ENCODE measurements at places on chromosomes 5 and 9.
A peak's percentile ranks its signal among the peaks of the same experiment; 100 is the strongest.

DNA sequence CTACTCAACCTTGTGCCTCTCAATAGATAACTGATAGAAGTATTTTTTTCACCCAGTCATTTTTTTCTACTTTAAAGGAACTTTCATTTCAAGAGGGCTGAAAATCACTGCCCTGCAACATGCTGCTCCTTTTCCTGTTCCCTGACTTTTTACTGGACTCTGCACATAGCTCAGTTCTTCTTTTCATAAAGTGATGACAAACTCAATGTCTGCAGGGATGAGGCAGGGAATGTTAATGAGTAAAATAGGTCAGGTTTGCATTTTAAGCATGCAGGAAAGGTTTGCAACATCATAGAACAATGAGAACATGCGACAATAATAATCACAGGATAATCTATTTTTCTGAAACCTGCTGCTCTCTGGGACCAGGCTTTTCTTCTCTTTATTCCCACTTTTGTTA, 172.2 kb upstream of the SGCD start:
- no peak for DNase-seq

- no peak for DNase-seq
These were observed 26.6 kb downstream of the WNT8A start for GRCh38 chr5:138110266-138110963.

DNA sequence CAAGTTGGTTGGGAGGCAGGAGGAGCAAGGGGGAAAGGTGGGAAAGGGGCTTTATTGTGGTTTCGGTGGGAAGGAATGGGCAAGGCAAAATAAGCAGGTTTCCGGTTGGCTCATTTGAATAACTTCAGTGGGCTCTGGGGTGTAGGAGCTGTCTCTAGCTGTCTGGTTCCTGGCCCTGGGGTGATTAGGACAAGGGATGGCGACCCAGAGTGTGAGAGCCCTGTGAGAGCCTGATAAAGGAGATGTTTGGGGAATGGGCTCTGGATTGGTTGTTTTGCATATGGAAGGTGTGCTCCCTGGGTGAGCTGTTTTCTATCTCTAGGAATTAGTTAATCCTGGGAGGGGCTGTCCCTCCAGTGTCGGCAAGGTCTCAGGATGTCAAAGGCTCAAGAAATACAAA, 15.4 kb downstream of the ANKRD34B start:
- no peak for DNase-seq

DNA sequence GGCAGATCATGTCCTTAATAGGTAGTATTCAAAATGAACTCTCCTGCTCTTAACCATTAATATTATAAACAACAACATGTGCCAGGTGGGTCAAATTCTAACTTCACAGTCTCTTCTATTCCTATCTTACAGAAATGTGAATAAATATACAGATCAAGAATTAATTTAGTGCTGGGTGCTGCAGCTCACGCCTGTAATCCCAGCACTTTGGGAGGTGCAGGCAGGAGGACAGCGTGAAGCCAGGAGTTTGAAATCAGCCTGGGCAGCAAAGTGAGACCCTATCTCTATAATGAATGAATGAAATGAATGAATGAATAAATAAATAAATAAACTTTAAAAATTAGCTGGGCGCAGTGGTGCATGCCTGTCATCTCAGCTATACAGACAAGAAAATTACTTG, 34.1 kb downstream of the PTCH1 start:
- DNase-seq: no peak

DNA sequence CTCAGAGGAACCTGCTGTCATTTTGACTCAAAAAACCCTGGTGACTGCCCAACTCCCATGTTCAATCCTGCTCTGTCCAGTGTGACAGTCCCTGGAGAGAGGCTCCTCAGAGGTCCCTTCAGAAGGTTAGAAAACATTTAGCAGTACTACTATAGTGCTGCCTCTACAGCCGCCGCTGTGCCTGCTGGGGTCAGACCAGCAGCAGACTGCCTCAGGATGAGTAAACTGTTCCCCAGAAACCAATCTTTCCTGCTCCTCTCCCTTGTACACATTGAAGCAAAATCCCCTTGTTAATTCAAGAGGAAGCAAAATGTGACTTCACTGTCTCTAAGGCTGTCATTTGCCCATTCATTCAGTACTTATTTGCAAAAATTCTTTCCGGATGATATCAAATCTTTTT, 94.8 kb upstream of the SMARCA2 start:
- no peak for DNase-seq

DNA sequence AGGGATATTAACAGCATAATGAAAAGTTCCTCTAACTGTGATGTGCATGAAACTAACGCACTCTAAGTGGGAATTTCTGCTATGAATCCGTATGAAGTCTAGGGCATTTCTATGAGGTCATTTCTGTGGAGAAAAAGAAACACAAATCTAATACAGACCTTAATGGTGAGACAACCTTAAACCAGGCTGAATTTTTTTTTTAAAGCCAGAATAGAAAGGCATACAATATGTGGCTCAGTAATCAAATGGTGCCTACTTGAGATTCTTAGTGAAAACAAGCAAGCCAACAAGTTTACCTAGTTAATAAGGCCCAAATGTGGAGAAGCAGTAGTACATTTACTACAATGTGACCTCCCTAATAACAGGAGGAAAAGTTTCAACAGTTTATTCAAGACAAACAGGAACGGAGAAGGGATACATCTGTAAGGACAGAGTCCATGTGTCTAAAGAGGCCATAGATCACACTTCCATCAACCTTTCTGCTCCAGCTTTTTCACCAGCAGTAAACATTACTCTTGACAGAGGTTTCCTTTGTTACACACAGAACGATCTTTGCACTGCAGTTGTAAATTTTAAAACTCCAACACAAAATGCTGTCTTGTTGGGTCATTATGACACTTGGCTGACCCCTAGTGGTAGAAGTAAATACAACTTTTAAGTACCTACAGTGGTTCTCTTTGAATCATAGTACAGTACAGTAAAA, 26.2 kb downstream of the CARNMT1 start:
- no peak for DNase-seq

GRCh38 chr9:132370592-132370991, 15.8 kb upstream of the SETX start:
- no peak for DNase-seq

DNA sequence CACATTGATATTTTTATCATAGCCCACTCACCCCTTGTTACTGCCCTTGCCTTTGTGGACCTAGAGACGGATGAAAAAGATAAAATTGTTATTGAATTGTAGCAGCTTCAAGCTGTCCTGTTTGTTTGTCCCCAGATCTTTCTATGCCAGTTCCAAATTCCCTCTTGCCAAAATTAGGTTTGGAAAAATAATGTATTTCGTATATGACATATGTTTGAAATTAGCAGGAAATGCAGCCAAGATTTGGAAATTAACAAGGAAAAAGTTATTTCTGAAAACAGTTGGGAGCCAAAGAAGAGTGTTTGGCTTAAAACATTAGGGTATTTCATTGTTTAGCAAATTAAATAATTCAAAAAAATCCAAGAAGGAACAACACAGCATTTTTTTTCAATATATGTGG, 33.5 kb downstream of the SPATA31D1 start:
- DNase-seq: no peak

- no peak for DNase-seq
These were observed 87.9 kb upstream of the SLC24A2 start for GRCh38 chr9:19876569-19877316.

GRCh38 chr5:148384380-148384737, 601 bp downstream of the FBXO38 start:
- DNase-seq: no peak

DNA sequence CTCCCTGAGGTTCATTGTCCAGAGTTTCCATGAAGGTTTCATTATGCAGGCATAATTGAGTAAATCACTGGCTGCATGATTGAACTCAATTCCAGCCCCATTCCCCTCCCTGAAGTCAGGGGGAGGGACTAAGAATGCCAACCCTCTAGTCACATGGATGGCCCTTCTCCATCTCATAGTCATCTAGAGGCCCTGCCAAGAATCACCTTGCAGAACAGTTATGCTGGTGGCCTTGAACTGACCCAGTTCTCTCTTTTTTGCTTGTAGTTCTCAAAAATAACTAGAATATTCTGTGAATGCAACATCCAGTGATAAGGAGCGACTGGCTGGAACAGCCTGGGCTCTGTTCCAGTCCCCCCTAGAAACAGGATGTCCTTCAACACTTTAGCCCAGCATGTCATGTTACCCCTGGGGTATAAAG, 31.7 kb downstream of the SLC35A4 start:
- DNase-seq: no peak

GRCh38 chr5:119342406-119342805, 13.4 kb upstream of the TNFAIP8 start:
- DNase-seq: no peak

- DNase-seq: no peak
These were observed 430.1 kb upstream of the WWC1 start for GRCh38 chr5:167861129-167861927.

- no peak for DNase-seq
These were observed 1.4 kb downstream of the IL9 start for GRCh38 chr5:135894276-135894675.

DNA sequence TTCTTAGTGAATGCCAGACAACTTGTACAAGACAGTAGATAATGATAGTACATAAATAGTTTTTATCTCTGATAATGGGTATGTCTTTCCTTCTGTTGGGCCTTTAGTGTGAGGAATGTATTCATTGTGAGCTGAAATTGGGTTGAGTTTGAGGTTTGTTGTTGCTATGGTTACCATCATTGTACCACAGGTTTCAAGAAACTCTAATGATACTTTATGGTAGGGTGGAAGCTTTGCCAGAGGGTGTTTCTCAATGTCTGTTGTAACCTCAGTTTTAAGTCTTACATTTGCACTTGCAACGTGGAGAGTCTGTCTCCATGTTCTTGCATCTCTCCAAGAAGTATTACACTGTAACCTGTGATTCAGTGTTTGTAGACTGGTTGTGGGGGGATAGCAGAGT, 1550.1 kb downstream of the MAT2B start:
- DNase-seq: no peak

GRCh38 chr5:142293486-142293885, 31.3 kb downstream of the SPRY4 start:
- DNase-seq: no peak

GRCh38 chr9:134593286-134594077, 48.1 kb upstream of the COL5A1 start:
- DNase-seq: no peak

DNA sequence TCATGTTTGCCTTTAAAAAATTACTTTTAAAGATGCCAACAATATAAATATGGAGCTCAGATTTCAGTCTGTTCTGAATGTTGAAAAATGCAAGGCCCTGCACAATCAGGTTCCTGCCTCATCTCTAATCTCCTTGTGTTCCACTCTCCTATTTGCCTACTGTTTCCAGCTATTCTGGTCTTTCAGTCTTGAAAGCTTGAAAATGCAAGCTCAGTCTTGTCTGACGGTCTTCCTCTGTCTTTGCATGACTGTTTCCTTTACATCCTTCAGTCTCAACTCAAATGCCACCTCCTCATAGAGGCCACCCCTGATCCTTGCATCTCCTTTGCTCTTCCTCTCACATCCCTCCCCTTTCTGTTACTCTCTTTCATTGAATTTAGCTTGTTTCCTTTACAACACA, 354.9 kb downstream of the KIF4B start:
- no peak for DNase-seq

DNA sequence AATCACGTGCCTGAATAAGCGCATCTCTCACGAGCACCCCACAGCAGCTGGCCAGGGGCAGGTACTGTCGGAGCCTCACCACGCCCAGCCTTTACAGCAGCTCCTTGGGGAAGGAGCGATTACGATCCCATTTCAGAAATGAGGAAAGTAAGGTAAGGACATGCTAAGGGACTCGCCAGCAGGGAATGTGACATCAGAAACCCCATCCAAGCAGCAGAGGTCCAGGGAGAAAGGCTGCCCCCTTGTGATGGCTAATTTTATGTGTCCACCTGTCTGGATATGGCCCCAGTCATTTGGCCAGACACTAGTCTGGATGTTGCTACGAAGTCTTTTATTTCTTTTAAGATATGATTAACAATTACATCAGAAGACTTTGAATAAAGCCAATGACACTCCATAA, 77.3 kb downstream of the UBE2QL1 start:
- DNase-seq: no peak

DNA sequence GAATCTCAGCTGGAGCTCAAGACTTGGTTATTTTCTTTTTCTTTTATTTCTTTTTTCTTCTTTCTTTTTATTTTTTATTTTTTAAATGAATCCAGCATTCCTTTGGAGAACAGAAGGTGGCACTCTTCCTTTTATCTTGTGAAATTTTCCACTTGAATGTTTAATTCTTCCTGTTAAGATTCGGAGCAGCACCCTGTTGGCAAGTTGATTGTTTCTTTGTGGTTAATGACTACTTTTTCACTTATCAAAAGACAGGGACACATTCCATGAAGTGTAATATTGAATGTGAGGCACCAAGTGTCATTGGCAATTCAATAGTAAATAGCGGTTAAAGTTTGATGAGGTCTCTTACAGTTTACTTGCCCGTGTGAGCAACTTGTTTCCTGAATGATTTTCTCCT, 240.5 kb upstream of the CHD1 start:
- DNase-seq: no peak

DNA sequence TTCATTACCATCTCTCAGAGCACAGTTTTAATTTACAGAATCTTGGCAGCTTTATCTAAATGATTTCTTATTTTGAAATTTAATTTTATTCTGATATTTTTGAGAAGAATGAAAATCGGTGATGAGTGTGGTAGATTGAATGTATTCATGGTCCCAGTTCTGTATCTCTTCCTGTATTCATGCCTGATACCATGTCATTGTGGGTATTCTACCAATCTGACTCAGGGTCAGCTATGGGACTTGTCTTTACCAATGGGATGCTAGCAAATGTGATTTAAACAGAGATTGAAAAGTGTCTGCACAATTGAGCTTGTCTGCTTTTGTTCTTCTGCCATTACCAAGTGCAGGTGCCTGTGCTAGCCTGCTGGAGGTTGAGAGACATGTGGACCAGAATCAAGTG, 17.8 kb upstream of the ZNF618 start:
- DNase-seq: no peak

DNA sequence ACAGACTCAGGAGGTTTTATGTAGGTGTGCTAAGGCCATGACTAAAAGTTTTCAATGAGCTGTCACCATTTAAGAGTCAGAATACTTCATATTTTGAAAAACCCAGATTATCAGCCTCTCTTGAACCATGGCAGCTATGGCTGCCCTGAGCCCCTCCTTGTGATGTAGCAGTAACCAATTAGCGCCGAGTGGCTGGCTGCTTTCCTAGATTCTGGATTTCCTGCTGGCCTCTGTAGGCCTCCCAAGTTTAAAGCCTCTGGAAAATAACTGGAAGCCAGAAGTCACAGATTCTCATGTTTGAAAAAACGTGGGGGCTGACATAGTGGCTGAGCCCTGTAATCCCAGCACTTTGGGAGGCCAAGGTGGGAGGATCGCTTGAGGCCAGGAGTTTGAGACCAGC, 25.5 kb downstream of the DAB2IP start:
- DNase-seq: no peak

- DNase-seq: peak; percentile 36
These were observed at the start of gene EMB for GRCh38 chr5:50440651-50441492. Gene EMB, minus strand, starts transcription at chr5:50441288. Its CDS starts 137 bp downstream, at chr5:50441151.

Measured in NCI-H187 treated with DMSO at 0.1 percent for 48 hours (cell line).